ENCODE measurements at places on chromosomes 1 and 21. TPM values are rescaled to one million over a fixed set of nuclear protein-coding genes. Genes with fewer than 3 reads are reported as not detected.

The CAPN9 gene
- not detected for polyA plus RNA-seq

The HNRNPCL2 gene
- polyA plus RNA-seq: not detected

The FAAH gene
- polyA plus RNA-seq: 0.98 TPM

GRCh38 chr1:217535601-217536377, 95.1 kb downstream of the GPATCH2 start:
- peak; percentile 74 for DNase-seq

DNA sequence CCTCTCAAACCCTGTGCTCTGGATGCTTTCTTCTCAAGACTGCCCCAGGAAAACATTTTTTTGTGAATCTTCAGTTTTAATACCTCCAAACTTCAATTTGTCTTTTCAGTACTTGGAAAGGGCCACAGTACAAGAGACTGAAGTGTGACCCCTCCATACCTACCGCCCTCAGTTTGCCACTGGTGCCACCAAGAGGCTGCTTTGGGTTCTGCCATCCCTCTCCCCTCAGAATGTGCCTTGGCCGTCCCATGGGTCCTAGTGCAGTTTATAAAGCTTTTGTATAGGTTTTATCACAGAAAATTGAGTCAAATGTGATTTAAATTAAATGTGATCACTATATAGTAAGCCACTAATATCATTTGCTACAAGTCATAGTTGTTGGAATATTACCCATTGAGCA, 60.8 kb upstream of the PGD start:
- peak; percentile 65 for DNase-seq

Measured in GM23248 (cell line).